ENCODE measurements at places on chromosomes 1 and 21.

DNA sequence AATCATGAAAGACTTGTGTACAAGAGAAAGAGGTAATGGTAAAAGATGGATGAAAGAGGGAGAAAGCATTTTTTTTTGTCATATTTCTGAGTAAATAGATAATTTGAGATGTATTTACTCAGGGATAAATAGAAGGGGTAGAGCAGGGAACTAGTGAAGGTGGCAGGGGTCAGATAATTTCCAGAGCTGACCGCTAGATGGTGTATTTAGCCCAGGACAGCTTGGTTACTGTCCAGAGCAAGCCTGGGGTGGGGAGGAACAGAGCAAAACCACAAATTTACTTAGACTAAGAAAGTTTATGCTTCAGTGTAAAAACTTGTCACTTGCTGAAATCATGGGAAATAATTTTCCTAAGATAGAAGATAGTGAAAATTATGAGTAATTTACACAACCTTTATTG is 91.5 kb downstream of the XCL2 start:
- DNase-seq: no peak

- no peak for DNase-seq
These were observed 103.0 kb downstream of the CAMTA1 start for GRCh38 chr1:6888268-6888667.

GRCh38 chr1:220124542-220124941 is 30.6 kb downstream of the IARS2 start:
- peak; percentile 25 for DNase-seq

DNA sequence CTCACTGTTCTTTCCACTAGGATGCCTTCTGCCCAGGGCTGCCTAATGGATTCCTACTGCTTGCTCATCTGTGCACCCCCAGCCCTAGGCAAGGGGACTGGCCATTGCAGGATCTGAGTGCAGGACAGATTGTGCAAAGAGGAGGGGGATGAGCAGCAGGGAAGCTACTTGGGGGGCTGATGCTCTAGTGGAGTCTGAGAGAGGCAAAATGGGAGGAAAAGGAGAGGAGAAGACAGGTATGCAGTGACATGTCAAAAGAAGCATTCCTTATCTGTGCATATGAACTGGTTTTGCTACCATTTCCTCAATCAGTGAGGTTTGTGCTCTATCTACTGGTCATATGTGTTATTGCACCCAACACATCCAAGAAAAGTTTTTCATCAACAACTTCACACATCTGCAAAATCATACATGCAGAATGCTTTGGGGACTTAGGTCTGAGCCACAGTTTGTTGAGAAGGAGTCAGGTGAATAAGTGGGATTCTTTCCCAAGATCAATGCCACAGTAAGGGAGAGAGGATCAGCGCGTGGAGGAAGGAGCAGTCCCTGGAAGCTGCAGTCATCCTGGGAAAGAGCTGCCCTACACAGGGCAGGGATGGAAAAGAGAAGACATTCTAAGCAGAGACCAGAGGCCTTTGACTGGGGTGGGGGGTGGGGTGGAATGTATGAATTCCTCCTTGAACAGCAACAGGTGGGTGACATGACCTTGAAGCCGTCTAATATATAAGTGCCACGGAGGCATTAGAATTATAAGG is 14.4 kb downstream of the SLC5A9 start:
- peak; percentile 75 for DNase-seq

GRCh38 chr1:41769068-41769467 is 149.7 kb downstream of the HIVEP3 start:
- DNase-seq: no peak

- DNase-seq: peak; percentile 90
These were observed 35.1 kb downstream of the PIGM start for GRCh38 chr1:159996653-159997052.

DNA sequence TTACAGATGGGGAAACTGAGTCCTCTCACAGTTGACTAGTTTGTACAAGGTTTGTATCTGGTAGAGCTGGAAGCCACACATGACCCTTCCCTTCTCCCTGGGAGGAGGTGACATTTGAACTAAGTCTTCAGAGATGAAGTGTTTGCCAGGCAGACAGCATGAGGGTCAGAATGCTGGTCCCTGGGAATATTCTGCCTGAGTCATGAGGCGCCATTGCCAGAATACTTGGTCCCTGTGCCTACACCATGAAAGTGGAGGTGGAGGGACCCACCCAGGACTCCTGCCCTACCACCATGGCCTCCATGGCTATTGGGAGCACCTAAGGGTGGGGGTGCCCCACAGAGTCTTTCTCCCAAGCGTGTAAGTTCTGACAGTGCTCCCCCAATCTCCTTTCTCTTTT is 7.0 kb downstream of the RPS6KA1 start:
- DNase-seq: no peak

- DNase-seq: no peak
These were observed 2.0 kb downstream of the COL6A1 start for GRCh38 chr21:45983649-45983965.

GRCh38 chr1:246591047-246591446 is 24.8 kb downstream of the CNST start:
- DNase-seq: no peak

- no peak for DNase-seq
These were observed 169.0 kb downstream of the DENND1B start for GRCh38 chr1:197606168-197606845.

DNA sequence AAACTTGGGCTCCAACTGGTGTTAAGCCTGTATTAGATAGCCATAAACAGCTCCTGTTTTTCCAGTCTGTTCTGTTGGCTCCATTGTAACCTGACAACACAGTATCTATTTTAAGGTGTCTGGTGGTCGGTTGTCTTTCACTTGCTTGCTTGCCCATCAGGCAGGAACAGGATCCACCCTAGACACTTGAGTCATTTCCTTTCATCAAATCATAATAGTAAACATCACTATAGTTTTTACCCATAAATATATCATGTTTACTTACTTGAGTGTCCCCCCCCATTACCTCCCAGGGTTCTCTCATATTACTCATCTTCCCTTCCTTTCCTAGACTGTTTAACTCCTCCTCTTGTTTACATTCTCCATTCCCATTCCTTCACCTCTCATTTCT is 2.9 kb downstream of the DDI2 start:
- DNase-seq: peak; percentile 48

GRCh38 chr1:101613546-101613945 is 376.7 kb downstream of the S1PR1 start:
- DNase-seq: no peak

DNA sequence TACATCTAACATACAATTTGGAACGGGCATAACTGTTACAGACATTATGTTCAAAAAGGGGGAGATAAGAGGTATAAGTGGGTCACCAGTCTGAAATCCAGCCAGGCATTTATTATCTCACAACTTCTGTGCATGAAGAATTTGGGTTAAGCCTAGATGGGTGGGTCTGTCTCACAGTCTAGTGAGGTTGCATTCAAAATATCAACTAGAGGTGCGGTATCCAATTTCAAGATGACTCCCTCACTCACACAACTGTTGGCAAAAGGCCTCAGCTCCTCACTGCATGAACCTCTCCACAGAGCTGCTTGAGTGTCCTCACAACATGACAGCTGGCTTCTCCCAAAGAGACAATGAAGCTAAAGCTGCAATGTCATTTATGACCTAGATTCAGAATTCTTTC is 4.7 kb downstream of the AUNIP start:
- no peak for DNase-seq

DNA sequence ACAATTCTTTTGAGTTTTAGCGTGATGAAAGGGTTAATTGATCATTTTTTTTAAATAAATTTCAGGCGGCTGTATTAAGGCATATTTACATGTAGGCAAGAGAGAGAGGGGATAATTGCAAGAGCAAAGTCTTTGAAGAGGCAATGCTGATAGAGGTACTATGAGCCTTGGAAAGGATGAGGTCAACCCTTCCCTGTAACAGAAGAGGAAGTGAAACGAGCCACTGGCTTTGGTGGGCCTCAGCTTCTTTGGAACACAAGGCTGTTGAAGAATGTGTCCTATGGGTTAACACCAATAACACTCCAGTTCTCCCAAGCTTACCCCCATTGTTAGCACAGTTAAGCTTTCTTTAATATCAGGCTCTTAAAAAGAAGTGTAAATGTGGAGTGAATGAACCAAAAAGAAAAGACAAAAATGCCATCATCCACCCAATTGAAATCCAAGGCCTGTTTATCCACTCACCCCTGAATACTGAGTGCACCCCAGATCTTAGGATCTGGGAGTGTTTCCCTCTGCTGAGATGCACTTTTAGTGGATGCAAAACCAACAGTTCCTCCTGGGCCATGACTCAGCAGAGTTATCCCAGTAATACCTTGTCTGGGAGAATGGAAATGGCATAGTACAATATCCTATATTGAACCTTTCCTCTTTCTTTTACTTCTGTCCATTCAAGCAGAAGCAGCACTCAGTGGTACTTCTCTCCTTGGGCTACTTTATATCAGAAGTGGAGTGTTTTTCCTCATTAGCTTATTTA is 216.4 kb downstream of the SLC44A5 start:
- no peak for DNase-seq

DNA sequence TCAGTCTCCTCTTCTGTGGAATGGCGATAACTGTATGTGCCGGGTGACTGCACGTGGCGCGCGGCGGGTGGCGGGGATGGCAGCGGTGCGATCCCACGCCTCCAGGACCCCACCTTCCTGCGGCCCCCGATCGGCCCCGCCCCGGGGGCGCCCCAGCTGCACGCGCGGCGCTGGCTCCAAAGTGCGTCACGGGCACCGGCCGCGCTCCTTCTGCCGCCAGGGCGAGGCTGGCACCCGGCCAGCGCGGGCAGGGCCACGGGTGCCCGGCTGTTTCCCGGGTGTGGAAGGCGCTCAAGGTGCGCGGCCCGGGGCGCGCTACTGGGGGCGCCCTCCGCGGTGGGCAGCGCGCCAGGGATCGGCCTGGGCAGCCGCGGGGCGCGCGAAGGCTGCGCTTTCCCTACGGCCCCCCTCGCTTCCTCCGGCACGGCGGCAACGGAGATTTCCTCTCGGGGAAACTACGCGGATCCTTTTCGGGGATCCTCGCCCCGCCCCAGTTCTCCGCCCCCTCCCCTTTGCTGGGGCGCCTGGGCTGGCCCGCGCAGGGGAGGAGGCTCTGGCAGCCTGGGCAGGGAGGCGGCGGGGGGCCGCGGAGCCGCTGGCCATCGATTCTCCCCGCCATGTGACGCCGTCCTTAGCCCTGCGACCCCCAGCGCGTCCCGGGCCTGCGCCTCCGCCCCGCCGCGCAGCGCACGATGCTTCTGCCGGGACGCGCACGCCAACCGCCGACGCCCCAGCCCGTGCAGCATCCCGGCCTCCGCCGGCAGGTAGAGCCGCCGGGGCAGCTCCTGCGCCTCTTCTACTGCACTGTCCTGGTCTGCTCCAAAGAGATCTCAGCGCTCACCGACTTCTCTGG is at the start of gene EVA1C:
EVA1C (plus strand) TSS at position 545 of the 853 bp plus-strand sequence; CDS start at position 693, 148 bp downstream.
- DNase-seq: peak; percentile 38

DNA sequence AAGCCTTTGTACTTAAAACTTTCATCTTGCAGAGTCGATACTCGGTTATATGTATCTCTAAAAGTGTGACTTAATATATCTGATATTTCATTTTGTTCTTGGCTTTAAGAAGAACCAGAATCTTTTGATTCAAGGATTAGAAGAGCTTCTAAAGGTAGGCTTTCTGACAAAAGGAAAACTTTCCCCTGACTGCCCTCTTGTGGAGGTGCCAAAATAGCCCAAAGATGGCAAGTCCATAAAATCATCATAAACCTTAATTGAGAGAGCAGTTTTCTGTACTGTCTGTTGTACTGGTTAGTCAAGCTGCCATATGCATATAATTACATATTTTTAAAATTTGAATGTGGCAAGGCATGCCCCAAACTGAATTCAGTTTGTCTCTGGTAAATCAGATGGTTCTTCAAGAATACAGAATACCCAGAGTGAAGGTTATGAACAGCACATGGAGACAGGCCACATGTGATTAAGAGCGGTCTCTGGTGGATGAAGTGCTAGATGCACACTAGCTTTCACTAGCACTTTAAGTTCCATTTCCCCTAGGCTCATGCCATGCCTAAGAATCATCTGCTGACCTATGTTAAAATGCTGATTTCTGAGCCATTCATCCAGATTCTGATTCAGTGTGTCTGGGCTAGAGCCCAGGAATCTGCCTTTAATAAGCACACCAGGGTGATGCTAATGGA is 27.7 kb upstream of the ELAVL4 start:
- no peak for DNase-seq

- peak; percentile 59 for DNase-seq
These were observed 24.8 kb downstream of the ST6GALNAC5 start for GRCh38 chr1:76891931-76892622.

GRCh38 chr1:115717541-115717940 is 51.0 kb downstream of the CASQ2 start:
- no peak for DNase-seq

DNA sequence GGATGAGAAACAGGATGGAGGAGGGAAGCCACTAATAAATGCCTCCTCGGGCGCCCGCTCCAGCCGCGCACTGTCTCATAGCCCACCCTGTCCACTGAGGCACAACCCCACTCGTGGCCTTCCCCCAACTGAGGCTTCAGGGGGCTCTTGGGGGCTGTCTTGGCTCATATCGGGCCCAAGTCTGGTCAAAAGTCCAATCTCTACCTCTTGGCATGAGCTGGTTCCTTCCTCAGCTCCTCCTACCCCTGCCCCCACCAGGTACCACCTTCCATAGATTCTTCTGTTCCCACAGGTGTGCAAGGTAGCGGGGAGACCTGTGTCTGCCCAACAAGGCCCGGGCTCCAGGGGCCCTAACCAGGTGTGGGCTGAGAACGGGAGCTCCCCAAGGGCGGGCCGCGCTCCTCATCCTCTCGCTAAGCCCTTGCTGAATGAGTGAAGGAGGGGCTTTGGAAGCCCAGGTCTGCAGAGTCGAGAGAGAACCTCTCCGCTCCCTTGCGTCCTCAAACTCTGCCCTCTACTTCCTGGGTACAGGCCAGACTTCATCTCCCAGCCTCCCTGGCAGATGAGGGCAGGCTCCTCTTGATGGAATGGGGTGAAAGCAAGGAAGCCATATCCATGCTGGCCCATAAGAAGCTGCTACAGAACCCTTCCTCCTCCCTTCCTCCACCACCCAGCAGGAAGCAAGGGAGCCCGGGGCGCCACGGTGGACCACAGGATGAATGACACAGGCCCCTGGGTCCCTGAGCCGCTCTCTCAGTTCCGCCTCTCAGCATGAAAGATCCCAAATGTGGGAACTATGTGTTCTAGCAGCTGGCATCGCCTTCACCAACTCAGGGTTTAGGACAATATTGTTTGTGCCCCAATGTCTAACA is 74.7 kb downstream of the PSMG1 start:
- DNase-seq: no peak

DNA sequence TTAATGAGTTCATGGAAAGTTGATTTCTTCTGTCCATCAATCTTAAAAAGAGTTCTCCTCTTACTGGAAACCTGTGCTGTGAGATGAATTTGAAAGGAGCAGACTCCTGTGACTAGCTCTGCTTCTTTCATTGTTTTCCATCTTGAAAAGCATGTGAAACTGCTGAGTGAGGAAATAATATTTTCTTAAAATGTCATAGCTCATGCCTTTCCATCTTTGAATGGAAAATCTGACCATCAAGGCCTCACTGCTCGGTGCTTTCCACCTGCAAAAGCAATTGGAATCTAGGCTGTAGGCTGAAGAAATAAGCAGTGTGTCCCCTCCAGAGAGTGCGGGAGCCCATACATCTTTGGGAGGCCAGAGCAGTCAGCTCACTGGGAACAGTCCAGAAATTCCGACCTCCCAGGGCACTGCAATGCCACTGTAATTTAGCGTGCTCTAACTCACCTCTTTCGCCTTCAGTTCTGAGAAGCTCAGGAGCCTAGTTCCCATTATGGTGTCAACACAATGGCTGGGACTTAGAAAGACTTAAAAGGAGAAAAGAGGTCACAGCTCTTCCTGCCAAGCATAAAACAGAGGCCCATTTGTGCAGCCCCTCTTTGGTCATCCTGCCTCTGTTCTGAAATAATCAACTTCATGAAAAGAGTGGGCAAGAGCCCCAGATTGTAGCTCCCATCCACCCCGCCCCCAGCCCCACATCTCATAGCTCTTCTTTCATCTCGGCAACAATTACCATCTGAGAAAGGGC is 50.4 kb upstream of the F3 start:
- no peak for DNase-seq

- DNase-seq: no peak
These were observed 17.2 kb upstream of the C1QA start for GRCh38 chr1:22619252-22619651.
